Omental fat pad (tissue), 4 donors: ENCODE measurements at places on chromosomes 7 and 10. TPM values are rescaled to one million over a fixed set of nuclear protein-coding genes. Genes with fewer than 3 reads are reported as not detected.

- no peak for DNase-seq
Measured at GRCh38 chr10:30186371-30186875, 127.0 kb upstream of the JCAD start.

The DDC gene
- 0.79 TPM for total RNA-seq

DNA sequence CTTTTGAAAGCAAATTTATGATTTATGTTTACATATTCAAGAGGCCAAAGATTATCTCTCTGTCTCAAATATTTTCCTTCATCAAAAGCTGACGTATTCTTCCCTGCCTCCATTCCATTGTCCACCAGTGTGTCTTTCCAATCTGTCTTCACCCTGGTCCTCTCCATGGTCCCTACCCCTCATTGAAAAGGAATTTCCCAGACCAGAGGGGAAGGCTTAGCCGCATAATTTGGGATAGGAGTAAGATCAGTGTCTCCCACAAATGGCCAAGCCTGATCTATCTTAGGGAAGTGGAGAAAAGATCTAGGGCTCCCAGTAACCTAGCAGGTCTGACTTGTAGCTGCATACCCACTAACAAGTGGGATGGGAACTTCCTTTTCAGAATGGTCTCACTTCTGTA lies 46.3 kb upstream of the ZNF800 start:
- DNase-seq: no peak

- no peak for DNase-seq
Measured at GRCh38 chr7:974172-974571, 1.2 kb downstream of the COX19 start.

GRCh38 chr10:46228563-46229071 lies 58.2 kb upstream of the ANTXRL start:
- peak; percentile 60 for DNase-seq

GRCh38 chr10:60604342-60604741 lies 173.9 kb upstream of the CDK1 start:
- no peak for DNase-seq

GRCh38 chr10:99365736-99366135 lies 36.6 kb downstream of the CNNM1 start:
- DNase-seq: no peak

GRCh38 chr10:69733791-69734261 lies 67.9 kb upstream of the COL13A1 start:
- DNase-seq: no peak

DNA sequence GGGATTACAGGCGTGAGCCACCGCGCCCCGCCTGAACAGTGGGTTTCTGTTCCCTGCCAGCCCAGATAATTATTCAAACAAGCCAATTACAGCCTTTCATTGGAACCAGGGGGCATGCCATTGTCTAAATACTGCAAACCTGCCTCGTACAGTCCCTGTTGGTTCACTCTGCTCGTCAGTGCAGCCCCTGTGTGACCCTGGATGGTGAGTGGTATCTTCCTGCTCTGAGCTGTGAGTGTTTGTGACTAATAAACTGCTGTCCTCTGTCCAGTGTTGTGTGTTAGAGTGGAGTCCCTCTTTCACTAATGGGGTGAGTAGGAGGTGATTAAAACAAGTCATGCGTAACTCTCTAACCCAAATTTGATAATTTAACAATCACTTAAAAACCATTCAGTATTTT lies 176.5 kb upstream of the FAM3C start:
- DNase-seq: no peak

GRCh38 chr7:95342642-95343307 lies 18.4 kb upstream of the PON1 start:
- no peak for DNase-seq

The SFR1 gene
- 5.1 TPM for total RNA-seq

DNA sequence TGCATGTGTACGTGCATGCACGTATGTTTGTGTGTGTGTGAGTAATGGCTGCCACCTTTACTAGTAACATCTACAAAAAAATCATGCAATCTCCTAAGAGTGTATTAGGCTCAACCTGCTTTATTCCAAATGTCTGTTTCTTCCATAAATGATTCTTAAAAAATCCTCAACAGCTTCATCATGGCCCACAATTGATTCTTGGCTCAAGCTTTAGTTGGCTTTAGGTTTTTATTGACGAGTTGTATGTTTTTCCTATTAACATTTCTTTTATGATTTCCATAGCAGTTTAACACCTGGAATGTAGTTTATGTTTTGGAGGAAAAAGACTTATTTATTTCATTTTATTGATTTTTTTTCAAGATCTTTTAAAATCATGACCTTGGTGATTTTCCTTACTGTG lies 121.9 kb upstream of the RAB18 start:
- no peak for DNase-seq

DNA sequence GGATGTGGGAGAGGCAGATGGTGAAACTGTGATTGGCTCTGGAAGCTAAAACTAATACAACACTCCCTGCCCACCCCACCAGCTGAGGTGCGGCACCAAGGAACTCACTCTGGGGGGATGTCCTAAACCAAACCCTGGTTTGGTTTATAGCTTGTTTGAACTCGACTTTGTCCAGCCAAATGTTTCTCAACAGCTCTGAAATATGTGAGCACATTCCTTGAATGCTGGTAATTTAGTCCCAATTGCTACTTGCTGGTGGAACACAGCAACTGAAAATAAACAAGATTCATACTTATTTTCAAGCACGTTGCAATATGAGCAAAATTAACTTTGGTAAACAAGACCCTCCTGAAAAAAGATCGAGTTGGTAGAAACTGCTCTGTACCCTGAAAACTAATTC lies 39.7 kb upstream of the CARD11 start:
- DNase-seq: no peak

DNA sequence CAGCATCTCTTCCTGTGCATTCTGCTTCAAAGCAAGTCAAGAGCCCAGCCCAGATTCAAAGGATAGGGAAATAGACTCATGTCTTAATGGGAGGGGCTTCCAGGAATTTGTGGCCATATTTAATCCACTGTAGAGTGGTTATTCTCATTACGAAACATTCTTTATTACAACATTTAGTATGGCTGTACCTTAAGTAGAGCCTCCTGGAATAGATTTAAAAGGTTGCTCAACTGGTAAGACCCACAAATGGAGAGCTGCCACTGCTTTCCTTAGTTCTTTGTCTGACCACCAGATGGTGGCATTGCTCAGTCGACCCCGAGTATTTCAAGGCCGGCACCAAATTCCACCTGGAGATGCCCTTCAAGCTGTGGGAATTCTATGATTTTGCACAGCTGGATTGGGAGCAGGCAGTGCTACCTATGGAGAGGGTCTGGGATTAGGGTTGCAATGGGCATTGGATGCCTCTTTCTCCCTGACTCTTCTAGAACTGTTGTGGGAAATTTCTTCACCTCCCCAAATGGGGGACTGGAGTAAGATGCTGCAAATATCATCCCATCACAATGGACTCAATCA lies 102.2 kb downstream of the RBM20 start:
- DNase-seq: no peak

- no peak for DNase-seq
Measured at GRCh38 chr7:149261316-149261828, 624 bp upstream of the ZNF783 start.

DNA sequence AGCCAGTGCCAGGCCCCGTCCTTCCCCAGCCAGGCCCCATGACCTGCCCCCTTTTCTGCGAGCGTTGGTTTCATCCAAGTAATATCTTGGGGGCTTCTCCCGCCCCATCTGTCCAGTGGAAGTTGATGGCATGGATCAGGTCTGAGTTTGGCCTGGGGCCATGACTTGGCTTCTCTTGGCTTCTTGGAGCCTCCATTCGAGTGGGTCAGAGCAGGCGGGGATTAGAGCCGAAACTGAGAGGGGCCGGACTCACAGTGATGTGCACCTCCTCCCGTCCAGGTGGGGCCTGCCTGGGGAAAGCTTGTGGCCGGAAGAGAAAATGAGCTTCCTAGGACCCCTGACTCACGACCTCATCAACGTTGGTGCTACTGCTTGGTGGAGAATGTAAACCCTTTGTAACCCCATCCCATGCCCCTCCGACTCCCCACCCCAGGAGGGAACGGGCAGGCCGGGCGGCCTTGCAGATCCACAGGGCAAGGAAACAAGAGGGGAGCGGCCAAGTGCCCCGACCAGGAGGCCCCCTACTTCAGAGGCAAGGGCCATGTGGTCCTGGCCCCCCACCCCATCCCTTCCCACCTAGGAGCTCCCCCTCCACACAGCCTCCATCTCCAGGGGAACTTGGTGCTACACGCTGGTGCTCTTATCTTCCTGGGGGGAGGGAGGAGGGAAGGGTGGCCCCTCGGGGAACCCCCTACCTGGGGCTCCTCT lies 15.1 kb upstream of the LIMK1 start:
- no peak for DNase-seq

DNA sequence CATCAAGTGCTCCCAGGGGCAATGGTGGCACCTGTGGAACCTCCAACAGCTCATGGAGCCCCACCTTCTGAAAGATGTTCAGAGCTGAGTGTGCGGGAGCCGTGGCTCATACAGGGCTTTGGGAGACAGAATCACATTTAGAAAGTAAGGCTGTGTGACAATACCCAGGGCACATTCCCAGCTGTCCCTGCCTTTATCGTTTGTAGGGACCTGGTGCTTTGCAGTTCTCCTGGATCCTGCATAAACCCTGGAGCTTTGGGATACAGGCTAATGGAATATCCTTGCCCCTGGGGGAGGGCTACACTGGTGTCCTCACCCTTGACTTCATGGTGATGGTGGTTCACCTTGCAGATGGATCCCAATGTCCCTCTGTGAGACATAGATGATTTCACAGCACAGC lies 134.8 kb upstream of the LAMB4 start:
- no peak for DNase-seq

The DNAJC12 gene
- total RNA-seq: 1.3 TPM

The SEMA3E gene
- total RNA-seq: 1.2 TPM

The ANAPC16 gene
- total RNA-seq: 52.2 TPM

DNA sequence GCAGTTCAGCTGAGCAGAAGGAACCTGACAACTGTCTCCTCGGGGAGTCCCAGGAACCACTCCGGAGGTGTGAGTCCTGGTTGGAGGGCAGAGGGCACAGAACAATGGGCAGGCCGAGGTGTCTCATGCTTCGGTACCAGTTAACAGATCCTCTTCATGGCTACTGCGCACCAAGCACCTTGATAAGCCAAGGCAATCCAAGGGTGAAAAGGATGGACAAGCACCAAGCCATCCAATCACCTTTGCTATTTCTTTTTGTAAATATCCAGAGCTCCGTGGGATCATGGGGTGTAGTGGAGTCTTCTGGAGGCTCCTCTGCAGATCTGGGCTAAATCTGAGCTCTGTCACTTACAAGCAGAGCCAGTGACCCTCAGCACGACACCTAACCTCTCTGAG lies 233.5 kb downstream of the WDR11 start:
- DNase-seq: no peak

DNA sequence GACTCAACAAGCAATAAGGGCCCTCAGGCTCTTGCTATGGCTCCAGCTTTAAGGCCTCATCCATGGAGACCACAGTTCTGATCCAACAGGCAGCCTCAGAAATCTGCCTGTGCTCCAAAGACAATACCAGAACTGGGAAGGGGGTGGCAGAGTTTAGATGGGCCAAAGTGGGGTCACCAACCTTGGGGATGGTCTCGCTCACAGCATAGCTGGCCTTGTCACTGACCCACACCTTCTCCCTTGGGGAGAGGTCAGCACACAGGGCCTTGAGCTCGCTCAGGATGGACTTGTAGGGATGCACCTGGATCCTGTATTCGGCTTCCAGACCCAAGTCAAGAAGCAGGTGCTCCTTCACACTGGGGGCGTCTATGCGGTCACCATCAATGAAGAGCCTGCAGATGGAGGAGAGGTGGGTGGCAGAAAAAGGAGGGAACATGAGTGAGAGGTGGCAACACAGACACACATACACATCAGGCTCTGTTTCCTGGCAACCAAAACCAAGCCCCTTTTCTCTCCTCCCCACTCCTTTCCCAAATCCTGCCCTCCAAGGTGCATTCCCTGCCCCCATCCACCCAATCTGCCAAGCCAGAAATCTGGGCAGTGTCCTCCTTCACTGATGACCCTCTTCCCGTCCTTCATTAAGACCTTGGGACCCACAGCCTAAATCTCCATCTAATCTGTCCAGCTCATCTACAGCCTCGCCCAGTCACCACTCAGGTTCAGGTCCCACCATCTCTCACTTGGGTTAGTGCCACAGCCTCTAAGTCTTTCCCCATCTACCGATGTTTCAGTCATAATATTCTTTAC lies 40.9 kb downstream of the XPNPEP1 start:
- DNase-seq: no peak

- no peak for DNase-seq
Measured at GRCh38 chr10:95793401-95794045, 37.6 kb downstream of the ENTPD1 start.

- DNase-seq: no peak
Measured at GRCh38 chr7:1320616-1321240, 88.1 kb downstream of the UNCX start.

The FAM237B gene
- total RNA-seq: not detected

The GIMAP7 gene
- total RNA-seq: 102 TPM

DNA sequence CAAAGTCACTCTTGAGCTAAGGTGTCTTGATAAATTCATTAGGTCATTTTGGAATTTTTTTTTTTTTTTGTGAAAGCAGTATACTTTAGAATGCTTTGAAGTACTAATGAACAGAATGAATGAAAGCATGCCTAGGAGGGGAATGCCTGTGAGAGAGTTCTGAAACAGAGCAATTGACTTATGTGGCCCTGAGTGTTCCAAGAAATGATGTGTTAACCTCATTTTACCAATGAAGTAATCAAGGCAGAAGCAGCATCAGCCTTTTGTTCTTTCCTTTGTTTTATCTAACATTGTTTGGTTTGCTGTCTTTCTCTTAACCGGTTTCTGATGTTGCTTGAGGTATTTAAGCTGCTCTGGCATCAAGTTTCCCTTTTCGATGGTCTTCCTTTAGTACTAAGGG lies 154.6 kb upstream of the HGF start:
- no peak for DNase-seq

The TECPR1 gene
- 21.9 TPM for total RNA-seq

- DNase-seq: no peak
Measured at GRCh38 chr7:52195664-52196063, 839.8 kb upstream of the POM121L12 start.

GRCh38 chr7:98668255-98668654 lies 51.2 kb downstream of the NPTX2 start:
- no peak for DNase-seq

The BTBD16 gene
- not detected for total RNA-seq

GRCh38 chr7:82255706-82256105 lies 187.9 kb downstream of the CACNA2D1 start:
- DNase-seq: no peak
